ENCODE measurements at places on chromosomes 5 and 9.

DNA sequence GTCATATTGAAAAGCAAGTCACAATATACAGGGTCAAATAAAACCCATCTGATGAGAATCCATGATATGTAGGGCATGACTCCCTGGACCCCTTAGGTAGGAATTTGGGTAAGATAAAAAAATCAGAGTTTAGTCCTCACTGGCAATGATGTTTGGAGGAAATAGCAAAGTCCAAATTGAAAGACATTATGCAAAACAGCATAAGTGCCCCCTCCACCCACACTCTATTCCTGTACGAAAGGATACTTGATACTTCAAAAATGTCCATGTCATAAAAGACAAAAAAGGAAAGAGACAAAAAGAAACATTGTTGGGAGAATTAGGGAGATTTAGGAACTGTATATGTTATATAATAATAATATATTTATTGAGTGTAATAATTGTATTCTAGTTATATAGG is 96.1 kb upstream of the RASGRF2 start:
- DNase-seq: no peak

DNA sequence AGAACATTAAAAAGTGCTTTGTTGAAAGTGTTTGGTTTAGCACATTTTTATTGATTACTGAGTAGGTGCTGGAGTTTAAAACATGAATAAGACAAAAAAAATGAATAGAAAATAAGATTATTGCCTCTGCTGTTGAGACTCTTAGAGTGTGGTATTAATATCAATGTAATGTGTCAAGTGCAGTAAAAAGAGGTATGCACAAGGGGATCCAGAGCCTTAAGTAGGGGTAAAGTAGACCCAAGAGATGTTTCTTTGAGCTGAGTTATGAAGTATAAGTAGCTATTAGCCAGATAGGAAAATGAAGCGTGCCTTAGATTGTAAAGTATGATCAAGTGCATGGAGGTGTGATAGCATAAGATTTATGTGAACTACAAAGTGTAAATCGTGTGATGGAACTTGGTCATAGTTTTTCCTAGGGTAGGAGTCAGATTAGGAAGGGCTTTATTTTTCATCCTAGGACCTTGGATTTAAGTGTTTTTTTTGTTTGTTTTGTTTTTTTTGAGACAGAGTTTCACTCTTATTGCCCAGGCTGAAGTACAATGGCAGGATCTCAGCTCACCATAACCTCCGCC is 45.2 kb downstream of the NSD1 start:
- no peak for DNase-seq

DNA sequence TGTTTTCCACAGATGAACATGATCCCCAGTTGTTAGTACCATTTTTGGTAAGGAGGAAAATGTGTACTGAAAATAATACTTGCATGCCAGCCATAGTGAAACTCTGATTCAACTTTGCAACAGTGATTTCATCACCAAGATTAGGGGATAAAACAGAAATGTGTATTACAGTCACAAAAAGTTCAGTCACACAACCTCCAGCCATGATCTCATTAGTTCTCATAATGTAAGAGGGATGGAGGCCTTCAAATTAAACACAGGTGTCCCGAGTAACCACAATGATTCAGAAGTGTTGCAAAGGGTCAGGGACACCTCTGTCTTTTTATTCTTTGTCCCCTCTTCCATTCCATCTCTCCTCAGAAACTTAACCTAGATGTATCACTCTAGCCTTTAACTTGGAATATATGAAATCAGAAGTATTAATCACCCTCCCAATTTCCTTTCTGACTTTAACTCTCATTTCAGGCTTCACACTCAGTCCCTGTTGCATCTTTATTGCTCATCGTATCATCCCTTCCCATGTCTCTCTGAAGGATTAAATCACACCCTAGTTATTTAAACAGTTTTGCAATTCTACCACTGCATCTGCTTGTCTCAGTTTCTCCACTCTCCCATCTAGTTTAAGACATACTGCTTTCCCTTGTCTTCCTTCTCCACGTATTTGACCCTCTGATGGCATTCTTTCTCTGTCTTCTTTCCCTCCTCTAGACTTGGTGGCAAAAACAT is 291.2 kb downstream of the ADAMTS6 start:
- no peak for DNase-seq

- no peak for DNase-seq
Measured at GRCh38 chr9:100066539-100066938, 32.3 kb downstream of the ERP44 start.

- no peak for DNase-seq
Measured at GRCh38 chr5:160165137-160166068, 46.2 kb upstream of the PWWP2A start.

- no peak for DNase-seq
Measured at GRCh38 chr5:5953584-5954274, 424.6 kb downstream of the MED10 start.

DNA sequence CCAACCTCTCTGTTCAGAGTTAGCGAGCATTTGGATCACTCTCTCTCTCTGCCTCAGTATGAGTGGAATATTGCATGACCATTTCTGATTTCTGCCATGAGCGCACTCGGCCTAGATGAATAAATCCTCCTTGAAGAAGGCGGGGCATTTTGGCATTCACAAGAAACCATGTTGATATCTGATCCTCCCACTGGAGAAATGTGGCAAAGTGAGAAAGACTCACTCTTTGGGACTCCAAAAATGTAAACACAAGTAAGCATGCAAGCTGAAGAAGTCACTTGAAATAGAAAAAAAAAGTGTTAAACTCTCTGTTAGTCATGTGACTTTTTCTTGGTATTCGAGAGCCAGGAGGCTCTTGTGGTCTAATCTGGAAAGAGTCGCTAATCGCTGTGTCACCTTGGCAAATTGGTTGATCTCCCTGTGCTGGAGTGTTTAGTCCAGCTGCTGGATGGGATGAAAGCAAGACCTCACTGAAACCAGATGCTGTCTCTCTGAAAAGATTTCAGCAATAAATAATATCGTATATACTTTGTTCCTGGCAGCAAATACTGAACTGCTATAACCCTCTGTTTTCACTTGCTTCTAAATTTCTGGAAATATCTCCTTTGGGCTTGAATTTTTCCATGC is 95.5 kb downstream of the GHR start:
- no peak for DNase-seq

DNA sequence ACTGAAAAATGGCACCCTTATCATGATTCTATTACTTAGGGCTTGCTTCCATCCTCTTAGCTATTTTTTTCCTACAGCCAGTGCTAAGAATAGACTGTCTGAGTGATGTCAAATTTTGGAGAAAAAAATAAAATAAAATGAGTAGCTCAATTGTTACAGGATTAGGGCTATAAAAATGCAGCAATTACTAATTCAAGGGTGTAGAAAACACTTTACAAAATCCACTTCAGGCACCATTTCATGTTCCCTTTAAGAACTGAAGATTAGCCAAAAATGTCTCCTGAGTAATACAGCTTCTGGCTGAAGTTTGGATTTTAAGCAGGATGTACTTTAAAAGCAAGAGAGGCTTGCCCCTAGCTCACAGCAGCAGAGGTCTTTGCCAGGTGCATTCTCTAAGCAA is 240.5 kb upstream of the IRX1 start:
- DNase-seq: no peak

- no peak for DNase-seq
Measured at GRCh38 chr5:171755354-171755821, 30.2 kb upstream of the SMIM23 start.

- no peak for DNase-seq
Measured at GRCh38 chr5:151718646-151719045, 31.9 kb upstream of the SPARC start.

- peak; percentile 58 for DNase-seq
Measured at GRCh38 chr9:124291801-124292396, 34.1 kb downstream of the NEK6 start.

GRCh38 chr5:62306323-62306895 is 403 bp downstream of the KIF2A start:
- peak; percentile 28 for DNase-seq

DNA sequence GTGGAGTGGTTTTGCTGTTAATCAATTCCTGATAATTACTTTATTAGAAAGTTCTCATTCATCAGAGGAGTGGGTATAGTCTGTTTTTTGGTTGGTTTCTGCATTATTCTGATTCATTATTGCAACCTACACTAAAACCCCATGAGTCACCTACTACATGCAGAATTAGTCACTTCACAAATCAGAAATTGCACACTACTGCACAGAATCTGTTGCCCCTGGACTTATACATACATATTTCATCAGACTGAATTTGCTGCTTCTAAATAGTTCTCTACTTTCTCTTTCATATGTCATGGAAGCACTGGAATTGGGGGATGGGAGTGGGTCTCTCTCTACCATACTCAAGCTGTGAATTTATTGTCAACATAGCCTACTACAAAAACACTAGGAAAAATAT is 585.1 kb downstream of the DNAH5 start:
- no peak for DNase-seq
